ENCODE measurements at places on chromosomes 13 and 19.

- DNase-seq: no peak
Measured at GRCh38 chr13:85028035-85028434, 771.2 kb downstream of the SLITRK6 start.

- DNase-seq: no peak
Measured at GRCh38 chr13:73715114-73715910, 418.9 kb downstream of the KLF12 start.

- DNase-seq: no peak
Measured at GRCh38 chr13:46908501-46908900, 11.6 kb upstream of the HTR2A start.

GRCh38 chr13:99260216-99260615 is 2.0 kb upstream of the GPR18 start:
- DNase-seq: no peak

DNA sequence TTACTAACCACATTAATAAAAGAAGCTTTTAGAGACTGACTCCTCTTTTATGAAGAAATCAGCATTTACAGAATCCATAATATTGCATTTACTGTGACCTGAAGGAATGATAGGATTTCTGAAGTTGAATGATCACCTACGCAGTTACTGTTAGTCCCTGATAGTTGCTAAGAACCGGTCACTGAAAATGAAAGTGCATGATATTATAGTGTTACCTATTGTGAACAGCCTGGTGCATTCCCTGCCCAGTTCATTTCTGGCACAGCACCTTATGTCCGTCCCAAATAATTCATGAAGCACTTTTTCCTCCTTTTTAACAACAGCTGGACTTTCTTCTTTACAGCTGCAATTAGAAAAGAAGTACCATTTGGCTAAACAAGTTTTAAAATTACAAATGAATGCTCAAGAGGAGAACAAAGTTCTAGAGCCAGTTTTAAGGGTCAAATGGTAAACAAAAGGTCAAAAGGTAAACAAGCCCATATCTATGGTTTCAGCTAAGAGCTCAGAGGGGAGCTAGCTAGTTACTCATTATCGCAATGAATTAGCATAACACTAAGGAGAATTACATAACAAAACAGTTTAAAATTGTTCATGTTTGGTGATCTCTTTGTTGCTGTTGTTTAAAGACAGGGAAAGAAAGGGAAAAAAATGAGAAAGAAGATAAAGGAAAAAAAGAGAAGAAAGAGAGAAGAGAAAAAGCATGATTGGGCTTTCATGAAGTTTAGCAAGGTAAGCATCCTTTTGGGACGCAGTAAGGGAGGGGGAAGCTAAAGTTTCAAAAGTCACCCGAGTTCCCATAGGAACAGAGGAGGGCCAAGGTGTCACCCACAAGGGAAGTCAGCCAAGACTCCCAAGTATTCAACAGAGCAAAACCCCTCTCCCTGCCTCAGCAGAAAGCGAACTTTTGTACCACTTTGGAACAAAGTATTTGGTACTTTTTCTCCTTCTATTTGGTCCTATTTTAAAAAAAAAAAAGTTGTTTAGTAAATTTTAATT is 50.2 kb downstream of the FLT3 start:
- no peak for DNase-seq

DNA sequence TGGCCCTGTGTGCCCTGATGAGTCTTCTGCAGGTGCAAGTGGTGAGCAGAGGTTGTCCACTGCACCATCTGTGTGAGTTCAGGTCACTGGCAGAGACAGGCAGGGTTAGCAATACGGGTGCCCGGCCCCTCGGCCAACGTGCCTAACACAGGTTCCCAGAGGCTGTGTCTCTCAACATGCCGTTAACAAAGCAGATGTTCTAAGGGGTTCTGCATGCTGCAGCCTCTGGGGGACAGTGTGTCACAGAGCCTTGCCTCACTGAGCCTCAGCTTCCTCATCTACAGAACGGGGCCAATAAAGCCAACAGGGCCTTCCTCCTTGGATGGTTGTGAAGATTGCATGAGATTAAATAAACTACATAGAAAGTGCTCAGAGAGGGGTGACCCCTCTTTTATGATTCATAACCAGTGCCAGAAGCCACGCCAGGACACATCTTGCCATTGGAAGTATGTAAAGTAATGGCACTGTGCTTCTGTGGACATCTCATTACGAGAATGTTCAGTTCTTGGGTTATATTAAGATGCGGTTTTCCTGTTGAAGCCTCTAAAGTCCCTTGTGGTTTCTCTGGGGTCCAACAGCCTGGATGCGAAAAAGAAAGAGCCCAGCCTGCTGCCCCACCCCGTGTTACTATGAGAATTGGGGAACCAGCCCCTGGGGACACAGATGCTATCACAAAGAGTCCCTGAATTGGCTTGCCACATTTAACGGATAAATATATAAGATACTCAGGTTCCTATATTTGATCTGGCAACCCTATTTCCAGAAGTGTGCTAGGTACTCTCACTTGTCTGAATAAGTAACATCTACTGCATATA is 11.2 kb upstream of the ARHGEF18 start:
- DNase-seq: no peak

DNA sequence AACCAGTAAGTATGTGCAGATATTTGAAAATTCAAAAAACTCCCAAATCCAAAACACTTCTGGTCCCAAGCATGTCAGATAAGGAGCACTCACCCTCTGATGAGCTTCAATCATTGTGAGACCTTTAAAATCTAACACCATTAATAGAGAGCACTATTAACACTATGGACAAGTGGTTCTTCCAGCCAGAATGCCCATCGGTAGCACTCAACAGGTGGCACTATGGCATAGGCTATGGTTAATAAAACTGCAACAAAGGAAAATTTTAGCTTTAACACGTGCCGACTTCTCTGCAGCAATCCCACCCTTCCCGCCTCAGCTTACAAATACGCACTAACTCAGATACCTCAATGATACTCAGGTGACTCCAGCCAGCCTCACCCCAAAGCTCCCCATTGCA is 62.3 kb downstream of the COL4A2 start:
- DNase-seq: no peak

GRCh38 chr13:112726016-112726767 is 36.4 kb downstream of the ATP11A start:
- DNase-seq: no peak

DNA sequence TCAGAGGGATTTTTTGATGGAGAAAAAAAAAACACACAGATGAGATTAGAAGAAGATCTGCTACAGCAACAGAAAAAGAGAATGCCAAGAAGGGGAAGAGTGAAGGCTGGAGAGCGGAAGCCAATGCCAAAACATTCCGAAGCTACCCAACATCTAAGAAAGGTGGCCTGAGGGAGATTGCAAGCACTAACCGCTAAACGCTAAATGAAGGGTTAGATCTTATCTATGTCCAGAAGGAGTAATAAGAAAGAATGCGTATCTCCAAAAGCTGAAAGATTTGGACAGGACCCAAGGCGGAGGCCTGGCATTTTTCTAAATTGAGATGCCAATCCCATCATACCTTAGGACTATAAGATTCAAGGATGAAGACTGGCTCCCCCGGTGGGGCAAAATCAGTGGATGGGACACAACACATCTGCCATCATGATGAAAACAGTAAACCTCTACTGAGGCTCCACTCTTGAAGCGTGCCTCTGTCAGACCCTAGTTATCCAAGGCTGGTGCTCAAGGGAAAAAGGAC is 15.6 kb upstream of the HMGB1 start:
- no peak for DNase-seq

DNA sequence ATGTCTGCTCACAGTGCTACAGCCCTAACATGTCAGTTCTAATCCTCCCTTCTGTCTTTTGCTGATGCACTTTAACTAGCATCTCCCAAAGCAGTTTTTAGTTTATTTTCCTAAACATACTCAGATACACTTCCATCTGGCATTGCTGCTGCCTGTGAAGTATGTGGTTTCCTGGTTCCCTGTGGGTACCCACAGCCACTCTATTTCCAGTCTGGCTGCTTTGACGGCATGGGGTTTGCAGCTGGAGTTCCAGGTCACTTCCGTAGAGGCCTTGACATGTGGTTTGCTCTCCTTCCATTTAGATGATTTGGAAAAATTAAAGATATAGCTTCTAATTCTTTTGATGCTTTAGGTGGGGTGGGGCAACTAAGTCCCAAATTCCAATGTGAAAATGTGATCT is 375.5 kb downstream of the PCDH20 start:
- DNase-seq: no peak

DNA sequence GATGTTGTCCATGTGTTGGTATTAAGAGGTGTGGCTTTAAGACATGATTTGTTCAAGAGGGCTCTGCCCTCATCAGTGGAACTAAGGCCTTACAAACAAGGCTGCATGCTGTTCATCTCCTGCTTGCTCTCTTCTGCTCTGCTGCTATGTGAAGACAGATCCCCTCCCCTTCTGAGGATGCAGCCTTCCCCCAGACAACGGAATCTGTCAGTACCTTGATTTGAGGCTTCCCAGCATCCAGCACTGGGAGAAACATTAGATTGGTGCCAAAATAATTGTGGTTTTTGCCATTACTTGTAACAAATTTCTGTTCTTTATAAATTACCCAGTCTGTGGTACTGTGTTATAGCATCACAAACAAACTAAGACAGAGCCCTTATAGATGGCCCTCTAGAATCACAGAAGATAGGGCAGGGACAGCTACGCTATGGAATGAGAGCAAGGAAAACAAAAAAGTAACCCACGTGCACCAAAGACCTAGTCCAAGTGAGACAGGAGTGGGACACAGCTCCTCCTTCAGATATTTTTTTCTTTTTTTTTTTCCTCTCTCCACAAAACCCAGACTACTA is 151.5 kb upstream of the RXFP2 start:
- no peak for DNase-seq

- DNase-seq: no peak
Measured at GRCh38 chr19:50933640-50934039, 19.2 kb downstream of the KLK5 start.

- DNase-seq: peak; percentile 34
Measured at GRCh38 chr13:100214886-100215285, 126.0 kb downstream of the PCCA start.

GRCh38 chr13:111404746-111405145 is 84.3 kb downstream of the TEX29 start:
- DNase-seq: no peak

- no peak for DNase-seq
Measured at GRCh38 chr13:103007427-103007762, 58.8 kb downstream of the SLC10A2 start.

- no peak for DNase-seq
Measured at GRCh38 chr13:28679628-28680027, 20.7 kb downstream of the POMP start.
